ENCODE measurements at places on chromosomes 3 and 15. TPM values are rescaled to one million over a fixed set of nuclear protein-coding genes. Genes with fewer than 3 reads are reported as not detected.

DNA sequence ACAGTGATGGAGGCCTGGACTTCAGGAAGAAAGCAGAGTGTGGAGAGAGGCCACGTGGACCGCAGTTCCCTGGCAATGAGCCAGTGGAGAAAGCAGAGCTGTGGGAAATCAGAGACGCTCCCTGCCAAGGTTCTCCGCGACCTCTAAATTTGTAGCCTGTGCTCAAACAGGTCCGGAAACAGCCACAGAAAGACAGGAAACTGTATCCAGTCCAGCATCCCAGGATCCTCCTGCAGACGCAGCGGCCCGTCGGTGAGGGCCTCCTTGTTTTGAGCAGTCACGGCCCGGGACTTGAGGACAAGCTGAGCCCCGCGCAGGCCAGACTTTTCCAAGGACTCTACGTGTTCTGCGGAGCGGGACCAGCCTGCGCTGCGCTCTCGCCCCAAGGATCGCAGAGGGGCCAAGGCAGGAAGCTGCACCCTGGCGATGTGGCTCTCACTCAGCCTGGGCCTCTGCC is 22.3 kb downstream of the RPSA start:
- no peak for DNase-seq

GRCh38 chr3:113638910-113639309 is 57.5 kb downstream of the USF3 start:
- DNase-seq, result no peak

- DNase-seq, result peak; percentile 84
Measured at GRCh38 chr15:74780523-74781430, 1.1 kb upstream of the CSK start.

DNA sequence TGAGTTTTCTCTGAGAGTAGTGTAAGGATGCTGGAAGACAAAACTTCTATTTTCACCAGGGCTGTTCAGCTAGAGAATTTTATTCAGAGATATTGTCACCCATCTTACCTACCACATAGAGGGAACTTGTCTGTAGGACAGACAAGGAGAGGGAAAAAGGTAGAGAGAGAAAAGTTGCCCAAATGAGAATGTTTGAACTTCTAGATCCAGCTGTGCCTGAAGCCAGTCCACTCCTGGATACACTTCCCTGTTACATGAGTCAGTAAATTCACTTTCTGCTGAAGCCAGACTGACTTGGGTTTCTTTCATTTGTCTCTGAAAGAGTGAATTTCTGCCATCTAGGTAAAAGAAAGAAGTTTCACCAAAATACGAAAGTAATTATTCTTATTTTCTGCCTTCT is 27.2 kb upstream of the KCNMB3 start:
- no peak for DNase-seq

DNA sequence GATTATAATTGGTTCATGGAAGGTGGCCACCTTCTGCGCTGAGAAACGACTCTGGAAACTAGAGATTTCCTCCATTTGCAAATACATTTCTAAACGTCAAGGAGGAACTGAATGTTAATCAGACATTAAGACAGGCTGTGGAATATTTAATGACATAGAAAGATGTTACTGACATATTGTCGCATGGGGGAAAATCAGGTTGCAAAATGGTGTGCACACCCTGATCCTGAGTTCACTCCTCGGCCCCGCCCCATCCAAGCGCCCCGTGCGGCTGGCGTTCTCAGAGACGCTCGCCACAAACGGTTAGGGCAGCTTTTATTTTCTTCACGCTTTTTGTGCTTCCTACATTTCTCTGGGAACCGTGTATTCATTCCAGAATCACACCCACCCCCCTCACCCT is 10.7 kb downstream of the H1-8 start:
- DNase-seq, result no peak

DNA sequence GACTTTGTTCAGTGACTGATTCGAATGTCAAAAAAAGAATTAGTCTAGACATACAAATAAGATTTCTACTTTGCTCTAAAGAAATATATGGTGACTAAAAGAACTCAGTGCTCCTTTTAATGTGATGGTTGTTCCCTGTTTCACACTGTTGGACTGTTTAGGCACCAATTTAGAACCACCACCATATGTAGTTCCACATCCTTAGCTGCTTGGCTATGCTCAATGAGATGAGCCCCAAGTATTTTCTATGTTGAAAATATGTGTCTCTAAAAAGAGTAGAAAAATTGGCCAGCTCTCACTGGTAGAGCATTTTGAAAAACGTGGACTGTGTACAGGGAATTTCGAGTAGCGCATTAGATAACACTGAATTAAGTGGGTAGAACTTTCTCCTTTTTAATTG is 167.3 kb downstream of the GOLIM4 start:
- no peak for DNase-seq

DNA sequence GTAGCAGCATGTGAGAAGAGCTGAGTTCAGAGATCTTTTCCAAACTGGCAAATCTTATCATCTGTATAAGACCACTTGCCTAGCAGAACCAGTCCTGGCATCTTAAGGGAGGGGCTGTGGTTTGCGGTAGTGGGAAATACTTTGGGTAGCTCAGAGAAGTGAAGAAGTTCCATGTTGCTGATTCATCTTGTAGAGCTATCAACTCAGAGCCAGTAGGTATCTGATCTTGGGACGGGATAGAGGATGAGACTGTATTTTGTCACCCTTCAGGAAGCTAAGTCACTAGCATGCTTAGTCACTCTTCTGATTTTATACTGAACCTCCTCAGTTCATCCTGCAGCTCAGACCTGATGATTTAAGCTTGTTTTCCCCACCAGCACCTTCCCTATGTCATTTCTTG is 211.4 kb downstream of the NR1D2 start:
- DNase-seq, result no peak

GRCh38 chr3:96966181-96966929 is 152.0 kb downstream of the EPHA6 start:
- no peak for DNase-seq

DNA sequence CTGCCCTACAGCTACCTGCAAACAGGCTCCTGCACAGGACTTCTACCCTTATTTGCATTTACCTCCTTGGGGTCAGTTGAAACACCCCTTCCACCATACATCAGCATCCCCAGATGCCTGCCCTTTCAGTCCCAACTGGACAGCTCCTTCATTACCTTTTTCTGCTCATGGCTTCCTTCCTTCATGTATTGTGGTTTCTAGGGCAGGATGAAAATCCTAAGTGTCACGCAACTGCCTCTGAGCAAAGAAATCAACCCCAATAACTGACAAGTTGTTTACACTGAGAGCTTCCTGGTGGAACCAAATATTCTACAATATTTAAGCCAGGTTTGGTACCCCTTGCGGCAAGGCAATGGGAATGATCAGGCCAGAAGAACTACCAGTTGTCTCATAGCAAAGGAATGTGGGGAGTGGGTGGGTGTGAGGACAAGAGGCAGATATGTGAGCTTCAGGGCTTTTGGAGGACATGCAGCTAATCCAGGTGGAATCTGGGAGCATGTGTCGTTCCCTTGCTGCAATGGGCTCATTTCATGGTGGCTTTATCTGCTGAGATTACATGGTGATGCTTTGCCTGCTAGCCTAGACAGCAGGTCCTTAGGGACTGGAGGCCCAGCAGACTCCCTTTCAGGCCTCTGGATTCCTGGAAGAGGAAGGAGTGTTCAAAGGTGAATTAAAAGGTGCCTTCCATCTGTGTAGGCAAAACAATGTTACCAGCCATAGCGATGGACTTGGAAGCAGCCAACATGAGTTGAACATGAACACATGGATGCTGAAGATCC is 34.9 kb downstream of the PPCDC start:
- peak; percentile 37 for DNase-seq

- DNase-seq, result no peak
Measured at GRCh38 chr3:69439643-69440270, 53.9 kb upstream of the FRMD4B start.

GRCh38 chr3:64398006-64398405 is 172.7 kb upstream of the PRICKLE2 start:
- no peak for DNase-seq

- no peak for DNase-seq
Measured at GRCh38 chr15:71295603-71296314, 180.5 kb downstream of the THSD4 start.

DNA sequence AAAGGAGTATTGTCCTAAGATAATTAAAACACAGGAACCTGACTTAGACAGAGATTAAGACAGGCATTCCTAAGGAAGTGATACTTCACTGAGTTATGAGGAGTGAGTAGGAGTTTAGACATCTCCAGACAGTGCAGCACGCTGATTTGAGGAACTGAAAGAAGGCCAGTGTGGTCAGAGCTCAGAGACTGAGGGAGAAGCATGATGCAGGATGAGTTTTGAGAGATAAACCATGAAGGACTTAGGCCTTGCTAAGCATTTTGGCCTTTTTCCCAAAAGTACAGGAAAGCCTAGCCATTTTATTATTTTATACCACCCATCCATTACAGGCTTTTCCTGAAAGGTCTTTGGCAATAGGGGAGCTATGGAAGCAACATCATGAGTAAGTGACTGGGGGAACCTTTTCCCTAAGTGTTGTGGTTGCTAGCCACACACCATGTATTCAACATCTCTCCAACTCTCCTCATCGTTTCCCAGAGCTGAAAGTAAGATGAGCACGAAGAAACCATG is 375.6 kb upstream of the TPRG1 start:
- DNase-seq, result no peak

- no peak for DNase-seq
Measured at GRCh38 chr3:156658732-156659090, 15.7 kb upstream of the TIPARP start.

GRCh38 chr15:94910166-94910565 is 678.8 kb downstream of the MCTP2 start:
- DNase-seq, result no peak

- no peak for DNase-seq
Measured at GRCh38 chr3:4334548-4334947, 31.4 kb downstream of the SETMAR start.

GRCh38 chr15:56729561-56729960 is 3.7 kb downstream of the ZNF280D start:
- DNase-seq, result no peak

DNA sequence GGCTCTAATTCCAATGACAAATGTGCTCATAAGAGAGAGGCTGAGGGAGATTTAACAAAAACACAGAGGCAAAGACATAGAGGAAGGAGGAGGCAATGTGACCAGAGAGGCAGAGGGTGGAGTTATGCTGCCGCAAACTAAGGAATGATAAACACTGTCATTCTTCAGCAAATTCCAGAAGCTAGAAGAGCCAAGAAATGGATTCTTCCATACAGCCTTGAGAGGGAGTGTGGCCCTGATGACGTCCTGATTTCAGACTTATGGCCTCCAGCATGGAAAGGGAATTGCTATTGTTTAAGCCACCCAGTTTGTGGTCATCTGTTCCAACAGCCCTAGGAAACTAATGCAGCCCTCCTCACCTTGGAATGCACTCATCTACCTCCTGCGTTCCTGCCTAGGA is 30.5 kb downstream of the CD47 start:
- no peak for DNase-seq

- no peak for DNase-seq
Measured at GRCh38 chr15:75725006-75725718, 12.5 kb upstream of the CSPG4 start.

DNA sequence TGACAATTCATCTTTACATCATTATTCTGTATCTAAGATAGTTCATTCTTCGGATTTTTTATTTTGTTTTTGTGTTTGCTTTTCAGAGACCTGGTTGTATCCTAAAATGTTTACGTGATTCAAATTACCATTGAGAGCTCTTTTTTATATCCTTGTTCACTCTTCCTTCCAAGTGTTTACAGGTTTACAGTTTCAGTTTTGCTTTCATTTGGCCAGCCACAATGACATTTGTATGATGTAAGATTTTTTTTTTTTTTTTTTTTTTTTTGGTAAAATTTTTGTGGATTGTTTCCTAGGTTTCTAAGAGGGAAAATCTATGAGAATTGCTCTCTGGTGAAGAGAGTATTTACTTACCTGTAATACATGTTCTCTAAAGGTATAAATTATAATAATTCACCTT is 55.0 kb downstream of the SETD5 start:
- no peak for DNase-seq

DNA sequence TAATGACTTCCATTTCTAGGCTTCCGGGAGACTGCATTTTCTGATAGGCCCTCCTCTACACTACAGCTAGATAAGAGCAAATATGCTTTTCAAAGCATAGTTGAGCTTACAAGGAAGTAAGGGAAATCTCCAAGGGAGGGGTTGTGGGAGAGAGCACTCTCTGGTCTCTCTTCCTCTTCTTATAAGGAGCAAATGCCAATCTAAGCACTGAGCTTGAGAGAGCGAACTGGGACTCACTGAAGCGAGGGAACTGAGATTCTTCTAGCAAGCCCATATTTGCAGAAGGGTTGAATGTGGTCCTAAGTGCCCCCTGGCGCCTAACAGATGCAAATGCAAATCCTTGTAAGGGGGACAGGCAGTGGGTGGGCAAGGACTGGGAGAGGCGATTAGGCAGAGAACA is 164.8 kb downstream of the ERC2 start:
- no peak for DNase-seq

DNA sequence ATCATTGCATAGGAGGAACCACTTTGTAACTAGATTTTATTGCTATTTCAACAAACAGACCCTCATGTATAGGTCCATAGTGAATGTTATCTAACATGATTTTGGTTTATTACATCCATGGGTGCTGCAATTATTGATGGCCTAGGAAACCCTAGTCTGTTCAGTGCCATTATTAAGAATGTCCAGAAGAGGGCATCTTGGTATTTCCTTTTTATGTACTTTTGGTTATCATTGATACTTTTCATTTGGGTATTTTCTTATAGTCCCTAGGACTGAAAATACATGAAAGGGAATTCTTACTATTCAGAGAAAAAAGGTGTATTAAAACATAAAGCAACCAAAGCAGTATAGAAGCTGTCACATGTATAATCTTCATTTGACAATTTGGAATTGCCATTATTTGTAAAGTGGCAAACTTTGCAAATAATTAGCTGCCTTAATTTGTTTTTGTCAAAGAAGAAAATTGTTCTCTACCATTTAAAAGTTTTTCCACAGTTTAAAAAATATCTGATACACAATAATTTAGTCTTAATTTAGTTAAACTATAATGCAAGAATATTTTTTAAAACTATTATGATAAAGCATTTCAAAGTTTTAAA is 48.7 kb downstream of the CNOT10 start:
- DNase-seq, result no peak

Gene CCR4
- 0.33 TPM for total RNA-seq

Gene TGM5
- total RNA-seq, result not detected

Gene GOLGA8N
- 8.8 TPM for total RNA-seq

Gene LRRC34
- total RNA-seq, result 0.35 TPM

Gene CADPS
- total RNA-seq, result 0.10 TPM

Gene PLSCR5
- not detected for total RNA-seq

Gene CTSH
- 38.5 TPM for total RNA-seq

Gene SAMMSON
- not detected for total RNA-seq

Gene SYNM
- 3.8 TPM for total RNA-seq

Gene DLEC1
- total RNA-seq, result 0.05 TPM

Gene FAM3D
- 0.13 TPM for total RNA-seq

Gene GOLGA8Q
- 0.53 TPM for total RNA-seq

Gene TPRG1
- total RNA-seq, result 33.3 TPM

Gene C3orf22
- not detected for total RNA-seq
